ENCODE measurements at places on chromosomes 11 and 22.

GRCh38 chr11:122271137-122271536 lies 155.1 kb upstream of the BLID start:
- no peak for DNase-seq

GRCh38 chr22:36154423-36154945 lies 6.1 kb downstream of the APOL3 start:
- DNase-seq: no peak

DNA sequence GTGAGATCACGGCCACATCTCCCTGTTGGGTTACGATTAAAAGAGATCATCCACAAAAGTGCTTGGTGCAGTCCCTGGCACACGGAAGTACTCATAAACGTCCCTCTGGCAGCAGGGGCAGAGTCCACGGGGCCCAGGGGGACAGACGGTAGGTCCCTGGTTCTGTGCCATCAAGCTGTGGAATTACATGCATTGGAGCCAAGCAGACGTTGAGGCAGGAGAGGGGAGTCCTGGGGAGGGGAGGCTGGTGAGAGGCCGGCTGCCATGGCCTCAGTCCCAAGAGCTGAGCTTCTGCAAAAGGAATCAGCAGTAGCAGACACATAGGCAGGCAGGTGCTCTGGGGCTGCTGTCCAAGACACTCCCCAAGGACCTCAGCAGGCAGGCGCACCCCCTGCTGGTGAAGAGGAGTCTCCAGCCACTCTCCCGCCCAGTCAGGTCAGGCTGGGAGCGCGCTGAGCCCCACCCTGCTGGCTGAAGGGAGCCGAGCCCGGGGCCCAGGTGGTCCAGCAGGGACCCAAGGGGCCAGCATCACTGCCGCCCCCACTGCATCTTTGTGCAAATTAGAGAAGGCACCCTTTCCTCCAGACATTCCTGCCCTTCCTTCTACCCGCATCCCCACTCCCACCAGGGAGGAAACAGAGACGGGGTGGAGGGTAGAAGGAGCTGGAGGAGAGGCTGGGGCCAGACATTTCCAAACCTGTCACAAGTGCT lies 7.6 kb upstream of the KCTD17 start:
- peak; percentile 87 for DNase-seq

GRCh38 chr11:95360377-95361075 lies 129.5 kb upstream of the SESN3 start:
- no peak for DNase-seq

DNA sequence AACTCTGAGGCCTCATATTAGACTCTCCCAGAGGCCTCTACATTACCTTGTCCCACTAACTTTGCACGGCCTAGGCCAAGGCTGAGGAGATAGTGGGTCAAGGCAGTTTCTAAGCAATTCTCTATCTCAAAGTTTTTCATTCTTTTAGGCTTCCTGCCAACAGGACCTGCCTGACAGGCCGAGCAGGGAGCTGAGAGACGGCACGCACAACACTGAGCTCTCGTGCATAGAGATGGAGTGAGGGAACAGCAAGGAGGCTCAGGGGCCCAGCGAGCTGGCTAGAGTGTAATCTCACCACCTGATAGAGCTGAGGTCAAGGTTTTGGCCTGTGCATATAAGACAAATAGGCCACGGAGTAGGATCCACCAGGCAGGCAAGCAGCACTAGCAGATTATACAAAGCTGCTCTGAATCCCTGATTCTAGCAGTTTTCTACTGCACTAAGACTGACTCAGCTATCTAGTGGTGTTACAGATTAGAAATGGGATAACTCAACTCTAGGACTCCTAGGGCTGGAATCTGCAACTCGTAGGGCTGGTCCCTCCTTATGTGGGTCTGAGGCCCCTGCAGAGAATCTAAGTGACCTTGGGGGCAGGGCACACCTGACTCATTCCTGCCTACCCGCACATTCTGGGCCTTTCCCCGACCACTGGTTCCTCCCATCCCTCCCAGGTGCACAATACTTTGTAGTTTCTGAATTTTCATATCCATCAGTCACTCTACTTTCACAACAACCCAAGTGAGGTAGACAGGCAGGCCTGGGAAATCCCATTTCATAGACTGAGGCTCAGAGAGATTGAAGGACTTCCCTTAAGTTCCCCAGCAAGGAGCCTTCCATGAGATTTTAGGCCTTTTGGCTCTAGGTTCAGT lies 1.7 kb downstream of the CYB5R2 start:
- DNase-seq: peak; percentile 76

DNA sequence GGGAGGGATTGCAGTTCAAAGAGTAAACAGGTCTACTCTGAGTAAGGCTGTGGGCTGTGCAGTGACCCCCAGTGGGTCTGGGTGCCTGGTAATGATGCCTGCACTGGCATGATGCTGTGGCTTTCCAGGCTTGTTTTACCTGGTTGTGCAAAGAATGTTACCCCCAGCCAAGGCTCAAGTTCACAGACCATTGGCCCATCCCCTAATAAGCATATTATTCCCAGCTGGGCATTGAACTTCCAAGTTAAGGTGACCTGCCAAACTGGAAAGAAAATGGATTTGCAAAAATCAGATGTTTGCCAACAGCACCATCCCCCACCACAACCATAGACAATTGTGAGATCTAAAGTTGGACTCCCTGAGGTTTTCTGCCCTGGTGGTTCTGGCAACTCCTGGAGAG lies 7.9 kb upstream of the EHF start:
- DNase-seq: no peak

DNA sequence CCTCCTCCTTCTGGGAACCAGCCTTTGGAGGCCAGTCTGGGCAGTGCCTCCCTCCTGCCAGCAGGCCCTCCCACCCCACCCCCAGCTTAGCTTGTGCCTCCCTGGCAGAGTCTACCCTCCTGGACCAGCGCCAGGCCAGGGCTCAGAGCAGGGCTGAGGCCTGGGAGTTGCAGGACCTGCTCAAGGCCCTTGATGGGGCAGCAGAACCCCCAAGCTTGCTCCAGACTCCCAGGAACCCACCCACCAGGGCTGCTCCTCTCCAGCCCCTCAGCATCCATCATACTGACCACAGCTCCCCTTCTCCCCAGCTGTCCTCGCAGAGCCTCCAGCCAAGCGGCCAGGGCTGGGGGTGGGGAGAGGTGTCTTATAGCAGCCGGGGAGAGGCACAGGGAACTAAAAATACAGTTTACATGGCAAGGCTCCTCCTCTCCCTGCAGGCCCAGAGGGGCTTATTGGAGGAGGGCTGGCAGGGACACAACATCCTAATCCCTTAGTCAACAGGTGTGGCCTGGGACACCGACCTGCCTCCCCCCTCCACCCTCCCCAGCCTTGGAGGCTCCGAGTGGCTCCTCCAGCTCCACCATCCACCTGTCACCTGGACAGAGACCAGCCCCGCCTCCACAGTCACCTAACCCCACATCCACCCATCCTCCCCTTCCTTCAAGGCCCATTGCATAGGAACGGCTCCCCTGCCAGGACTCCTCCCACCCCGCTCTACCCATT lies 5.2 kb upstream of the MB start:
- DNase-seq: no peak

DNA sequence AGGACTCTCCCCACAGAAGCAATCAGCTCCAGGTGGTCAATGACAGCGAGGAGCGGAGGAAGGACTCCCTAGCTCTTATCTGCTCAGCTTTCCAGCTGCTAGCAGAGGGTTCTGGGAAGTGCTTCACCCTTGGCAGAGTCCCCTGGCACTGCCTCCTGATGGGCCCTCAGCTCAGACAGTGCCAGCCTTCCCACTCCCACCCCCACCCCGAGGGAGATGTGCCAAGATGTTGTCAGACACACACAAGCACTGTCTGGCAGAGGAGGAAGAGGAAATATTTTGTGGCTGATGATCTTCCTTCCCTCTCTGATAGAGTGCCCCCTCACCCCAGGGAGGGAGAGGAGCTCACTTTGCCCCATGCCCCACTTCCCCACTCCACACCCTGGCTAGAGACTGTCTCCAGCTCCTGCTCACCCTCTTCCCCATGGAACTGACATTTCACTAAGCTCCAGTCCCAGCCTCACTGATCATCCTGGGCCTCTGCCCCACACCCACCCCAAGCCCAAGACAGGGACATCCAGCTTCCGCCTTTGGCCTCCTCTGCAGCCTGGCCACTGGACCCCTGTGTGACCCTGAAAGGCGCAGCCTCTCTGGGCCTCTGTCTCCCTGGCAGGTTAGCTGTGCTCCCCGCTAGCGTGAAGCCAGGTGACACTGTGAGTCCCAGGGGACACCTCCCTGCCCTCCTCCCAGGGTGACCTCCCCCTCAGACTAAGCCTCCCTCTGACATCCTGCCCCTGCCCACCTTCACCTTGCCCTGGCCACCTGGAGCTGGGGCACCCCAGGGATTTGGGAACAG lies 44.5 kb downstream of the SLCO2B1 start:
- no peak for DNase-seq

DNA sequence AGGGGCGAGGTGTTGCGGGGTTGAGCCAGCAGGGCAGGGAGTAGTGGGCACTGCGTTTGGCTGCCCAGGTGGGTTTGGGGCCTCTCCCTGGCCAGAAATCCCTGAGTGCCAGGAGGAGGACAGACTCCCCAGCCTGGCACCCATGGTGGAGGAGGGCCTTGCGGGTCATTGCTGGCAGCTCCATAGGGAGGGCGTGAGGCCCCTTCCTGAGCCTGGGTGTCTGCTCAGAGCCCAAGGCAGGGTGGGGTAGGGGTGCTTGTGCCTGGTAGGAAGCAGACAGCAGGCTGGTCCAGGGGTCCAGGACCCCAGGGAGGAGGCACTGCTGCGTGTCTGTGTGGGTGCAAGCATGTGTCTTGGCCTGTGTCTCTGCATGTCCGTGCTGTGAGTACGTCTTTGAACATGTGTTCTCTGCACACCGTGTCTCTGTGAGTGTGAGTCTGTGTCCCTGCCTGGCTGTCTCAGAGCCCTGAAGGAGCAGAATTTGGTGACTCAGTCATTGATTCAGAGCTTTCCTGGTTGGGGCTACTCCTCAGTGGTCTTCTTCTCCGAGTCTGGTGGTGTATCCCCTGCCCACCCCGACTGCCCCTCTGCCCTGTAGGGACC lies 3.9 kb downstream of the TSPAN4 start:
- DNase-seq: no peak

DNA sequence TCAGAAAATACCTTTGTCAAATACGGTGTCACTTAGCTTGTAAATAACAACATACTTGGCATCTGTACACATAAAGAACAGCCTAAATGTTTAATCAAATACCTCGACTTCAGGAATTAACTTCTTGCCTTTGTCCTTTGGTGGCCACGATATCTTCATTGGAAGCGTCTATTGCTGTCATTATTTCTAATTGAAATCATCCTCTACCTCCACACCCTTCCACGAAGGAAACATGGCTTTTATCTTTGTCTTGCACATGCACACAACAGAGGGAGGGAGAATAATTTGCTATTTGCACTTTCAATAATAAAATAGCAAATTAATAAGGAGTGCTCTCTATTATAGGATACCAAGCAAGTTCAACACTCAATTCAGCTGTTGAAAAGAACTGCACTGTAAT lies 25.8 kb upstream of the SOX6 start:
- DNase-seq: no peak

DNA sequence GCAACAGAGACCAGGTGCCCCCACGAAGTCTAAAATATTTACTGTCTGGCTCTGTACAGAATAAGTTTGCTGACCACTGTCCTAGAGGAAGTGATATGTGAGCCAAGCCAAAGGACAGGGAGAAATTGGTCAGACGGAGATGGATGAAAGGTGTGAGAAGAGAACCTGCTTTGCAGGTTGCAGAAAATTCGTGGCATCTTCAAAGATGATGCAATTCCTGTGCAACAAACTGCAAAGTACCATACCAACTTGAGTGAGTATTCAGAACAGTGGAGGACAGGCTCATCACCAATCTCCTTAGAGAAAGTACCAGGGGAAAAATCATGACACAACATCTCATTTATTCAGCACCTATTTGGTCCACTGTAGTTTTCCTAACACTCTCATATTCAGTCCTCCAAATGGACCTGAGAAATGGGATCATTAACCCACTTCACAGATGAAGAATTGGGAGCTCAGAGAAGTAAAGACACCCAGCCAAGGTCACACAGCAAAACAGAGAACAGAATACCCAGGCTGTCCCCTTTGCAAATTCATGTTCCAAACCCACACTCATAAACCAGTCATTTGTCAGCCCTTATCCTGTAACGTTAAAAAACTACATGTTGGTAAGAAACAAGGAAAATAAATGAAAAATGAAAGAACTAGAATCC lies 536.8 kb downstream of the MIAT start:
- DNase-seq: no peak

GRCh38 chr11:91686700-91687099 lies 537.9 kb upstream of the FAT3 start:
- no peak for DNase-seq

Measured in GM20000 (cell line).